ENCODE measurements at places on chromosomes 4 and X.

- no peak for DNase-seq
Observed at GRCh38 chr4:123480706-123481418, 84.3 kb downstream of the SPRY1 start.

DNA sequence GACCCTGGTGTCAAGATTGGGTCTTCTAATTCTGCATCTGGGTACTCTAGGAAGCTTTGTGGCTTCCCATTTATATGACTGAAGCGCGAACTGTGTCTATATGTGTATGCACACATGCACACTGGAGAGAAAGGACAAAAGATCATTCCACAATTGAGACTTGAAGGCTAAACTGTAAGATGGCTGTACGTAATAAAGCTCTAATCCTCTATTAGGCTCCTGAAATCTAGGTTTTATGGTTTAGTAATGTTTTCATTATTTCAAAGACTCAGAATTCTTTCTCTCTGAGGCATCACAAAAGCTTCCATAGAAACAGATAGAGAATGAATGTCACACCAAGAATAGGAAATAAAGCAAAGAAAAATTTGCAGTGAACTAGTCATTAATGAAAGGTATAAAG, 320.7 kb upstream of the FTHL17 start:
- no peak for DNase-seq

DNA sequence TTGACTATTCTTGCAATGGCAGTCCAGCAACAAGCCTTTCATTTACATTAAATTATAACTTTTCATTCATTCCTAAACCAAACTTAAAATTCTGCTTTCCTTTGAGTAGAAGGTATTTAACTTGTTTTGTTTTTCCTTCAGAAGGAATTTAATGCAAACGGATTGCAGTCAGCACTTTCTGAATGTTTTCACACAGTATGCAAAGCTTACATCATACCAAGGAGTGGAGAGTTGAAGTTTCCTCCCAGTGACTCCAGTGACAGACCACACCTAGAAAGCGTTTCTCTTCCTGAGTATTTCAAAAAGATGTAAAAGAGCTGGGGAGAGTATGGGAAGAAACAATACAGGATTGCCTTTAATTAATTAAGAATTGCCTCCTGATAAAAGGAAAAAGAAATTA, 8.1 kb downstream of the EPGN start:
- no peak for DNase-seq

GRCh38 chr4:81627590-81627989, 155.9 kb upstream of the RASGEF1B start:
- DNase-seq, result no peak

DNA sequence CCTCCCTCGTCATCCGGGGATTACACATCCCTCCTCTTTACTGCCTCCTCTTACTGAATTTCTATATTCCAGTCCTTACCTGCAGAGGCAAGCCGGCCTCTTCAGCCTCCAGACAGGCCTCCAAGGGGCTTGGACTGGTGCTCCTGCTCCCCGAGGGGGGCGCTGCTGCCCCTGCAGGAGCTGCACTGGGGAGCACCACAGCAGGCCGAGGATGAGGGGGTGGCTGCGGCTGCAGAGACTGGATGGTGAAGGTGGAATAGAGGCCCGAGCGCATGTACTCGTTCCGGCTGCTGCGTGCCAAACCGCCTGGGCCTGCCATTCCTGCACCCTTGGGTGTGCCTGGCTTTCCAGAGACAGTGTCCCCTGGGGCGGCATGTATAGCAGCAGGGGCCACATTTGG, 9.1 kb upstream of the CFP start:
- no peak for DNase-seq

GRCh38 chr4:92636038-92636806, 332.5 kb downstream of the GRID2 start:
- DNase-seq, result no peak

- no peak for DNase-seq
Observed at GRCh38 chr4:189510601-189511000, 430.1 kb upstream of the FRG1 start.

DNA sequence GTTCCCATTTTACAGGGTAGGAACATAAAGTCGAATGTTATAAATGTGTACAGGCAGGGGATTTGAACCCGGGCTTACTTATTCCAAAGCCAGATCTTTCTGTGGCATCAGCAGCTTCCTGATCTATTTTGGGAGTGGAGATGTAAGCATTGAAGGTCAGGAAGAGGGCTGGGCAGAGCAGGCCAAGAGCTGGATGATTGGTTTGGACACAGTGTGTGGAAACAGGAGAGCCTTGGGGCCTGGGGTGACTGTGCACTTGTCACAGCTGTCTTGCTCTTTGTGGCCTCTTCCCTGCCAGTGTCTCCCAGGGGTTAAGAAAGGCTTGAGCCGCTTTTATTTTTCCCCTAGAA, 127.9 kb upstream of the ENPP6 start:
- DNase-seq, result no peak

GRCh38 chr4:110058677-110059076, 139.7 kb downstream of the ELOVL6 start:
- DNase-seq, result no peak

- DNase-seq, result no peak
Observed at GRCh38 chrX:16836371-16836770, 33.8 kb downstream of the RBBP7 start.

- no peak for DNase-seq
Observed at GRCh38 chr4:90715242-90715641, 588.0 kb downstream of the CCSER1 start.

- no peak for DNase-seq
Observed at GRCh38 chr4:15349531-15349935, 78.3 kb upstream of the C1QTNF7 start.

- no peak for DNase-seq
Observed at GRCh38 chrX:119648421-119648775, 42.2 kb upstream of the NKRF start.

DNA sequence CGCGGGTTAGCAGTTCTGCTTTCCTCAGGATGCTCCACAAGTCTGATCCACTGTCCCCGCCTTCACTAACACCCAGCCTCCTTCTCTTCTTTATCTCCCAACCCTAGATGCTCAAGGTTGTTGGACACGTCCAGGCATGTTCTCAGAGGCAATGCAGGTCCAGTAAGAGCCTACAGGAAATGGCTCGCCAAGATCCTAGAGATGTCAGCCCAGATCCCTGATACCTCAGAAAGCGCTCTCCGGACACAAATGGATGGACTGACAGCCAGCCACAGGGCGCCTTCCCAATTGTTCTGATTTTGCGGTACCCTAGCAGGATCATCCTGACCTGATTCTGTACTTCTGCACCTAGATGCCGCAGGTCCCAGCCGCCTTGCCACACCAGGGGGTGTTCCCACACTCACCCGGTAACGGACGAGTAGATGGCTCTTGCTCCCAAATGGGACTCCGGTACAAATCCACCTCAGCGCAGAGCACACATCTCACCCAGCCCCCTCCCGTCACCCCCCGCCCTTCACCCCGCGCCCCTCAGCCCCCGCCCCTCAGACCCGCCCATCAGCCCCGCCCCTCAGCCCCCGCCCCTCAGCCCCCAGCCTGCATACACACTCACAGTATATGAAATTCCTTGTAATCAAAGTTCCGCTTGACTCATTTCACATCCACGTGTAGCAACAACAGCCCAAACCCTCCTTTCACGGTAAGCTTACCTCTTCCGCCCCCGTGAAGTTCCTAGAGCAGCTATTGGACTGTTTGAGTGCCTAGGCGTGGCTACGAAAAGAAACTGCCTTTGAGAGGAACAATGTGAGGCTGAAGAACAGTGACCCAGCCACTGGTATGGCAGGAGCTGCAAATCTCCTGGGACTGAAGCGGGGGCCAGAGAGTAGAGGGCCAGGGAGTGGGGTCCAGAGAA, at the start of gene EDA2R:
EDA2R (minus strand) TSS at position 488 of the 910 bp plus-strand sequence. CDS start 23,058 bp downstream, outside the sequence.
- DNase-seq, result peak; percentile 2

DNA sequence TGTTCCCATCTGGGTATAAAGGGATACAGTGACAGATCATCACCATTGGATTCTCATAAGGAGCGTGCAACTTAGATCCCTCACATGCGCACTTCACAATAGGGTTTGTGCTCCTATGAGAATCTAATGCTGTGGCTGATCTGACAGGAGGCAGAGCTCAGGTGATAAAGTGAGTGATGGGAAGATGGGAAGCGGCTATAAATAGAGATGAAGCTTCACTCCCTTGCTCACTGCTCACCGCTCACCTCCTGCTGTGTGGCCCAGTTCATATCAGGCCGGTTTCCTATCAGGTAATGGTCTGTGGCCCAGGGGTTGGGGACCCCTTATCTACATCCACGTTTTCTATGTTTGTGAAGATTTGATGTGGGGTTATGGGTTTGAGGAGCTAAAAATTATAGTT, 43.7 kb downstream of the FAT4 start:
- no peak for DNase-seq

- no peak for DNase-seq
Observed at GRCh38 chr4:10879411-10880110, 195.0 kb upstream of the CLNK start.

DNA sequence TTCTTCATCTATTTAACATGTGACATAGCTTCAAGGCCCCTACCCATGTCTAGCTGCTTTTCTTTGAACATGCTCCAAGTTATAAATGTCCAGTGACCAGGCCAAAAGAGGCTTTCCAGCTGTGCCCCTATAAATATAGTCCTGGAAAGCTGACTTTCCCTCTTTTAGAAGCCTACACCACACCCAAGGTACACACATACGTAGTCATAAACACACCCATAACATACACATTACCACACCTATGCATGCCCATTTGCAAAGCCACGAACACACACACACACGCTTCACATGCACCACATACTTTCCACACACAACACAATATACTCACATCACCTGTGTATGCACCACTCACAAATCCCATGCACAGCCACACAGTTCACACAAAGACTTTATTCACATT, 2.0 kb downstream of the ARHGAP36 start:
- DNase-seq, result no peak

Data from activated T-cell treated with anti-CD3 and anti-CD28 coated beads for 4 hours (primary cell).